SJSA1 (cell line): ENCODE measurements at places on chromosomes 1 and 21.

DNA sequence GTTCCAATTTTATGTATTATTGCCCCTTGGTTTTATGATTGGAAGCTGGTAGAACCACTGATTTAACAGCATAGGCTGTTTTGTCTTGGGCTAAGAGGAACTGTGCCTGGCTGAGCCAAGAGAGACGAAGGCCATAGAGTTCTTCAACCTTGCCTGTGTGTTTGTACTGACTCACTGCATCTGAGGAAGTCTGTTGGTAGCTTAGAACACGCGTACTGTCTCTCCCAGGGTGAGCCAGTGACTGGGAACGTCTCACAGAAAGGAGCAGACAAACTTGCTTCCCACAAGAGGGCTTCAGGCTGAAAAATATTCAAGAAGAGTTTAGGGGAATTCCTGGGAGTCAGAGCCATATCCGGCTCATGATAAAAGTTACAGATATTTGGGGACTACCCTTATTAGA, 14.9 kb downstream of the TMEM51 start:
- DNase-seq: peak; percentile 79

GRCh38 chr1:206600527-206600926, 11.7 kb downstream of the EIF2D start:
- no peak for DNase-seq

DNA sequence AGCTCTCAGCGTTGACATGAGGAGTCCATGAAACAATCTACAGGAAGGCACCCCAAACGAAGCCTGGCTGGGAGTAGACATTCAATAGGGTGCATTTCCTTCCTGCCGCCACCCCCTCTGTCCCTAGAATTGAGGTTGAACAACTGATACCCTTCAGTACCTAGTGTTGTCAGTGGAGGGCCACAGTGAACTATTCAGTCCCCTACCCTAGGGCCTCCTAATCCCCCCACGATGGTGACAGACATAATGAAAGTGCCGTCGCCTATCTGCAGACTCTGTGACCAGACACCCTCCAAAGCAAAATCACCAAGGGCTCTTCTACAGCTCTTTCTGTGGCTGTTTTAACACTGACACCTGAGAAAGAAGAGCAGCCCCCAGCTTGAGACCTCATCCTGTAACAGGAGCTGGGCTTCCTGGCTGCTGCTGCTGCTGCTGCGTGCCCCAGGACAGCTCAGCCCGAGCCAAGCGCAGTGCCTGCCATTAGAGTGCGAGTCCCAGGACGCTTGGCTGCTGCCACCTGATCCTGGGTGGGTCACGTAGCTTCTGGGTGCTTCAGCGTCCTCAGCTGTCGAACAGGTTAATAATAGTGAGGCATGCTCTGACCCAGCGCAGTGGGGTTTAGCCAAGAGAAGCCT, 183.0 kb downstream of the ZBTB18 start:
- DNase-seq: no peak

DNA sequence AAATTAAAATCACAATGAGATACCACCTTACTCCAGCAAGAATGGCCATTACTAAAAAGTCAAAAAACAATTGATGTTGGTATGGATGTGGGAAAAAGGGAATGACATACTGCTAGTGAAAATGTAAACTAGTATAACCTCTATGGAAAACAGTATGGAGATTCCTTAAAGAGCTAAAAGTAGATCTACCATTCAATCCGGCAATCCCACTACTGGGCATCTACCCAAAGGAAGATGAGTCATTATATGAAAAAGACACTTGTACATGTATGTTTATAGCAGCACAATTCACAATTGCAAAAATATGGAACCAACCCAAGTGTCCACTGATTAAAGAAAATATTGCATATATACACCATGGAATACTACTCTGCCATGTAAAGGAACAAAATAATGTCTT, 37.2 kb downstream of the SUSD4 start:
- DNase-seq: no peak

GRCh38 chr1:164040754-164041153, 518.2 kb upstream of the PBX1 start:
- DNase-seq: no peak

- peak; percentile 19 for DNase-seq
Observed at GRCh38 chr1:67564193-67564592, 120.8 kb upstream of the GADD45A start.

DNA sequence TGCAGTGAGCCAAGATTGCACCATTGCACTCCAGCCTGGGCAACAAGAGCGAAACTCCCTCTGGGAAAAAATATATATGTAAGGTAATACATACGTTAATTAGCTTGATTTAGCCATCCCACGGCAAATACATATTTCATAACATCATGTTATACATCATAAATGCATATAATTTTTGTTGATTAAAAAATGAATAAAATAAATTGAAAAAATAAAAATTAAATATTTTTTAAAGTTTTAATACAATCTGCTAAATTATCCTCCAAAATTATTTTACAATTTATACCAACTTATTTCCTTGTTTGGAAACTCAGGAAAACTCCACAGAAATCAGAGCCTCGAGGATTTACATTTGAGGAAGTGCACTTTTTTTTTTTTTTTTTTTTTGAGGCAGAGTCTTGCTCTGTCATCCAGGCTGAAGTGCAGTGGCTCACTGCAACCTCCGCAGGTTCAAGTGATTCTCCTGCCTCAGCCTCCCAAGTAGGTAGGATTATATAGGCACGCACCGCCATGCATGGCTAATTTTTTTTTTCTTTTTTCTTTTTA, 12.6 kb upstream of the IPO9 start:
- no peak for DNase-seq

GRCh38 chr1:46248122-46248920, 758 bp downstream of the RAD54L start:
- DNase-seq: peak; percentile 56

DNA sequence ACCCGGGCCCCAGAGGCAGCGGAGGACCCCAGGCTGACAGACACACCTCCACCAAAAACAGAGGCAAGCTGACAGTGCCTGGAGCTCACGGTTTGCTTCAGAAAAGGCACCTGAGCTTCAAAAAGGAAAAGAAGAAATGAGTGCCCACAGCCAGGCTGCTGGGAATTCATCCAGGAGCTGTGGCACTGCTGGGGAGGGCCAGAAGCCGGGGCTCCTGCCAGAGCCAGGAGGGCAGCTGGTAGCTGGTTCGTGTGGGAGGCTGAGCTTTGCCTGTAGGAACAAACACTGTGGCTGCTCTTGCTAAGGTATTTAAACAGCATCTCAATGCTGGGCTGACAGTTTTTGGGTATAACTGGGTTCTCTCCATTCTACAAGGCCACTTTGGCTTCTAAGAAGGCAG, 19.5 kb downstream of the KCNJ6 start:
- DNase-seq: no peak

DNA sequence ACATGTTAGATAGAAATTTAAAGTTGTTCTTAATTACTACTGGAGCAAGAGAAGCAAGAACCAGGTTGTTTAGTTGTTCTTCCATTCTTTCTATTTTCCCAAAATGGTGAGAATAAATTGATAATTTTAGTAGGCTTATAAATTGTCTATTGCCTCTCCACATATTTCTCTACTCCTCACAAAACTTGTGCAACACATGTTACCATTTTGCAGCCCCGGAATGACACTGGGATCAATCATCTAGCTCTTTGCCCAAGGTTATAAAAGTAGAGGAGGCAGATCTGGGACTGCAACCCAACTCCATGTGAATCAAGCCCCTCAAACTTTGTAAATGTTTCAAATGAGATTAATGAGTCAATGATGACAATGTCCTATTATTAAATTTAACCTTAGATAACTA, 34.9 kb downstream of the PRMT6 start:
- no peak for DNase-seq

DNA sequence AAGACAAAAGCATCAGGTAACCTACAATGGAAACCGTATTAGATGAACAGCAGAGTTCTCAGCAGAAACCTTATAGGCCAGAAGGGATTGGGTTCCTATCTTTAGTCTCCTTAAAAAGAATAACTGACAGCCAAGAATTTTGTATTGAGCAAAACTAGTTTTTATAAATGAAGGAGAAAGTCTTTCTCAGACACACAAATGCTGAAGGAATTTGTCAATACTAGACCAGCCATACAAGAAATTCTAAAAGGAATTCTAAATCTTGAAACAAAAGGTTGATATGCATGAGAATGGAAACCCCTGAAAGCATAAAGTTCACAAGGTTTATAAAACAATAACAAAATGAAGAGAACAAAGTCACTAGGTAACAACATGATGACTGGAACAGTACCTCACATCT, 58.1 kb downstream of the NEK7 start:
- DNase-seq: no peak

DNA sequence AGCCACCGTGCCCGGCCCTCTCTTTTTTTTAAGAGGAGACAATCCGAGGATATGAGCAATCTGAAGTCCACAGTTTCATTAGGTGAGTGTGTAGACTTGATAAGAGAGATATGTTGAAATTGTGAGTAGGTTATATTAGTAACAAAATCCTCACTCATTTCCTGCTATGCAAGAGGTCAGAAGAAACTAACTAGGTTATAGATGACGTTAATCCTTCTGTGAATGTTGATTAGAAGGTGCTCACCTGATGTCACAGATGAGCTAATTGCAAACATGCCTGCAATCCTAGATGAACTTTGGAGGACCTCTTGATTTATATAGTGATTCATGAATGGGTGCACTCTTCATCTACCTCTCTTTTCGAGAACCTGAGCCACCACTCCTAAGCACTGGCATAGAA, 29.3 kb downstream of the NTMT2 start:
- no peak for DNase-seq

- DNase-seq: no peak
Observed at GRCh38 chr1:163570071-163570470, 248.3 kb downstream of the NUF2 start.

DNA sequence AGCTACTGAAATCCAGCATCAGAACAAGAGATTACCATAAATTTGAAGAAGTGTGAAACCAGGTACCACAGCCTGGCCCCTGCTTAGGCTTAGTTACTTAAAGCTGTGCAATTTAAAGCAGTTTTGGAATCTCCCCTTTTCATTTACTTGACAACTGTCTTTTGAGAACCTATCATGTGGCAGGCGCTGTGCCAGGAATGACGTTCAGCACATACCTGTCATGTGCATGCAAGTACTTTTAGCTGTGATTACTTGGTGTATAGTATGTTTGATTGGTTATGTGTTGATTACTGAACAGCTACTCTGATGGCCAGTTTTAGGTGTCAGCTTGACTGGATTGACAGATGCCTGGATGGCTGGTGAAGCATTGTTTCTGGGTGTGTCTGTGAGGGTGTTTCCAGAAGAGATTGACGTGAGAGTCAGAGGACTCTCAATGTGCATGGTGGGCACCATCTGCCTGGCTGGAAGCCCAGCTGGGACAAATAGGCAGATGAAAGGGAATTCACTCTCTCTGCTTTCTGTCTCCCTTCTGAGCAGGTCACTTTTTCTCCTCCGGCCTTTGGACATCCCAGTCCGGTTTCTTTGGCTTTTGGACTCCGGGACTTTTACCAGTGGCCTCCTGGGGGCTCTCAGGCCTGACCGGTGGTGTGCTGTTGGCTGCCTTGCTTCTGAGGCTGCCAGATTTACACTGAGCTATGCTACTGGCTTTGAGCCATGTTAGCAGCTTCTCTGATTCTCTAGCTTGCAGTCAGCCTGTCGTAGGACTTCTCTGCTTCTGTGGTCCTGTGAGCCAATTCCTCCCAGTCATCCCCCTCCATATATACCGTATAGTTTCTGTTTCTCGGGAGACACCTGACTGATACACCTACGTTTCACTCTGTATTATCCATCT, 178.0 kb downstream of the RYR2 start:
- DNase-seq: no peak

DNA sequence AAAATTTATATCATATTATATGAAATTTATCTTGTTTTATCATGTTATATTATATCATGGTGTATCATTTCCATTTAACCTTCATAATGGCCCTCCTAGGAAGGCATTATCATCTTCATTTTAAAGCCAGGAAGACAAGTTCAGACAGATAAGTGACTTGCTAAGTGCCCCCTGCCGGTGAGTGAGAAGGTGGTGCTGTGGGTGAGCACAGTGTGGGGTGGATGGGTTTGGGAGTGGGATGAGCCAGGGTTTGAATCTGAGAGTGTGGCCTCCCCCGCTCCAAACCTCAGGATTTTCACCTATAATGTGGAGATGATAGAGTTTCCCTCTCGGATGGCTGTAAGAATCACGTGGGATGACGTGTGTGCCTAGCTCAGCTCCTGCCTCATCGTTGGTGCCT, 108.7 kb upstream of the IGSF21 start:
- DNase-seq: no peak

- no peak for DNase-seq
Observed at GRCh38 chr1:180948641-180949615, 36.2 kb downstream of the KIAA1614 start.

GRCh38 chr1:240210026-240210425, 118.3 kb downstream of the FMN2 start:
- no peak for DNase-seq

DNA sequence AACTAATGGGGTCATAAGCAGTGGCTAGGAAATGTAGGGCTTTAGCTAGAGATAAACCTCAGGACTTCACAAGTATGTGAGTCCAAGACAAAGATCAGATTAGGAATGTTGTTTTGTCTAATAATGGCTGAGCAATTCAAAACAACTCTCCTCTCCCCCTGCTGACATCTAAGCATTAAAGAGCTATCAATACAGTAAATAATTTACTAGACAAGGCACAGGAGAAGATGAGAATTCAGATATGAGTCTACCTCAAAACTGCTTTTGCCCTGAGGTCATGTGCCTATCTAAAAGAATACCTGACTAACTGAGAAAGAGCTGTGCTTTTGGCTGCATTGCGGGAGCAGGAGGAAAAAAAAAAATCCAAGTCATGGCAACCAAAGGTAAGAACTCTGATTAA, 86.8 kb downstream of the SPATA17 start:
- DNase-seq: no peak

GRCh38 chr1:247548092-247548491, 842 bp upstream of the GCSAML start:
- no peak for DNase-seq

DNA sequence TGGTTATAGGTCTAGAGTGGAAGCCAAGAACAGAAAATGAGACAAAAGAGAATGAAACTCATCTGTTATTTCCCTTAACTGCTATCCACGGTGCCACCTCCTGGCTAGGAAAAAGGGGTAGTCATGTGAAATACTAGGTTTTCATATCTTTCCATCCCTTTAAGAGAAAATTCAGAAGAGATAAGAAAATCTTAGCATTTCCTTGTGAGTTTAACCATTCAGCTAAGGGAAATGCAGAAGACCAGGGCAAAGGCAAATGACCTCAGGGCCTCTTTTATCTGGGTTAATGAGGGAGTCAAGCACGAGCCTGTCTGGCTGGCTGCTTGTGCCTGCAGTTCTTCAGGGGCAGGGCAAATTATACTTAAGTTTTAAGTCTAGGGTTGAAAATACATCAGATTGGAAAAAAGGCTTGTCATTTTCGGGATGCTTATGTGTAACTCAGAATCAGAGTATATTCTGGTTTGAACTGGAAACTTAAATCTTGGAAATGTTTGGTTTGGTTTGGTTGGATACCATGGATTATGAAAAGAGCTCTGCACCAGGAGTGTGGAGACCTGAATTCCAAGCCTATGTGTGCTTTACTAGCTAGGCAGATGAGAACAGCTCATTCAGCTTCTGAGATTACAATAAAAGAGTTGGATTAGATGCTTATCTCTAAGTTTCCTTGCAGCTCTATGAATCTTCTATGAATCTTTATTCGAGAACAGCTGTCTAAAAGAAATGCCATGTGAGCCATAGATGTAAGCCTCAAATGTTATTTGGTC, 19.9 kb downstream of the NIBAN1 start:
- DNase-seq: peak; percentile 19
